AG09309 (cell line): ENCODE measurements at places on chromosomes 13 and 19.

DNA sequence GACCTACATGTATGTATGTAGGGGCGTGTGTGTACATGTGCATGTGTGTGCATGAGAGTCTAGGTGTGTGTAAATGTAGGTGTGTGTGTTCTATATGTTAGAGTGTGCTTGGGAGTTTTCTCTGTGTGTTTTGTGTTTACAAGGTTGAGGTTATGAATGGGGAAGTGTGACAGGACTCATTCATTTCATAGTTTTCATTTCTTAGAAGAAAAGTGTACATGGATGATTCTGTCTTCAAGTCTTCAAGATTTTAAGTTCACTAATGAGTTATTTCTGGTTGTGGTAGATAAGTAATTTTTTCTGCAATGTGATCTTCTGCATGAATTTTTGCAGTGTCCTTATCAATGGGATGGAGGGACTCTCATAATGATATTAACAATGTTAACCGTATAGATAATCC lies 118.2 kb upstream of the SLC10A2 start:
- DNase-seq = no peak

GRCh38 chr19:45638930-45639729 lies at the start of gene EML2:
Gene EML2 (minus strand): TSS chr19:45639397. CDS start chr19:45639376, 21 bp downstream.
- DNase-seq = no peak

- DNase-seq = no peak
These were observed 89.2 kb downstream of the DHRS12 start for GRCh38 chr13:51714663-51715168.

DNA sequence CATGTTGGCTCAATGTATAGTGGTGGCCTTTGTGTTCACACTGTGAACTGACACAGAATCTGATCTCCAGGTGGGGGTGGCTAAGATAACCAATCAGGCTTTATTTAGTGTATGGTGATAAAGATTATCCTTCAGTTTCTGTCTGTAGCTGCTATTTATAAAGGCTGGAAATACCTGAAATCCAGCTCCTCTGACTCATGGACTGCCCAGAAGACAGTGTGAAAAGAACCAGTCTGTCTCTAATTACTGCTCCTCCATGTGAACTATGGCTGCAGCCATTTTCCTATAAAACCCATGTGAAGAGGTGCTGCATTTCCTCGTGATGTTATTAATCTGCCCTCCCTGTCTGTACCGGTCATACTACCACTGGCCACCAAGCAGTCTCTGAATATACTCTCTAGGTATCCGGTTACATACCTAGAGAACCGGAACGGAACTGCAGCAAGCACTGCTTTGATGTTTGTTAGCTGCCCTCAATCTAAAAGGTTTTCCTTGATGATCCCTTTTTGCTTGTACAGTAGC lies 238.0 kb downstream of the LHFPL6 start:
- DNase-seq = peak; percentile 14

DNA sequence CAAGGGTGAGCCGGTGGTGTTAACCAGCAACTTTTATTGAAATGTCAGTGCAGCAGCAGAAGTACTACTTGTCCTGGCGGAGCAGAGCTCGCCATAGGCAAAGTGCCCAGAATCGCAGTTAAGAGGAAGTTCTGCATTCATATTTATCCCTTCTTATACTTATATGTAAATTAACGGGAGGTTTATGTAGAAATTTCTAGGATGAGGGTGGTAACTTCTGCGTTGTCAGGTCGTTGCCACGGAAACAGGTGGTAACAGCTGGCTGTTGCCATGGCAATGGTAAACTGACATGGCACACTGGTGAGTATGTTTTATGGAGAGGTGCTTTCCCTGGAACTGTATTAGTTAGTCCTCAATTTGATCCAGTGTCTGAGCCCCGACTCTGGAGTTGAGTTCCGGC lies 2494.9 kb upstream of the PCDH20 start:
- no peak for DNase-seq

DNA sequence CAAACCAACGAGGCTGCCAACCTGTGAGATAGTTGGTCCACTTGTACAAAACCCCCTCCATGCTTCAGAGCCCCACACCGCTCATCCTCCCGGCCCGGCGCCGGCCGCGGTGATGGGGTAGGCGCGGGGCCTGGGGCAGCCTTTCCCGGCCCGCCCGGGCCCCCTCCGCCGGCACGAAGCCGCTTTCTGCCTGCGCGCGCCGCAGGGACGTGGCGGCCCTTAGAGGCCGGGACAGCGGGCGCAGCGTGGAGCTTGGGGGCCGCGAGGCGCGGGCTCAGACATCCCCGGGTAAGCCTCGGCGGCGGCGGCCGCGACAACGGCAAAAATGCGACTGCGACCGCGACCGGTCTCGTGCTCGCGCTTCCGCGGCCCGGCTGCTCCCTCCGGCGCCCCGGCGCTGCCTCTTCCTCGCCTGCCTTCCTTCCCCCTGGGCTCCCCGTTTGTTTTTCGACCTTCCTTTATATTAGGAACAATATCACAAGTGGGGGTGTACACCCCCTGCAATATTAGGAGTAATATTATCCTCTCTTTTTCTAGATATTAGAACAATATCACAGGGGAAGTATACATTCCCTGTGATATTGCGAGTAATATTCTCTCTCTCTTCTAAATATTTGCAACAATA lies 53.9 kb upstream of the CEACAM21 start:
- no peak for DNase-seq

DNA sequence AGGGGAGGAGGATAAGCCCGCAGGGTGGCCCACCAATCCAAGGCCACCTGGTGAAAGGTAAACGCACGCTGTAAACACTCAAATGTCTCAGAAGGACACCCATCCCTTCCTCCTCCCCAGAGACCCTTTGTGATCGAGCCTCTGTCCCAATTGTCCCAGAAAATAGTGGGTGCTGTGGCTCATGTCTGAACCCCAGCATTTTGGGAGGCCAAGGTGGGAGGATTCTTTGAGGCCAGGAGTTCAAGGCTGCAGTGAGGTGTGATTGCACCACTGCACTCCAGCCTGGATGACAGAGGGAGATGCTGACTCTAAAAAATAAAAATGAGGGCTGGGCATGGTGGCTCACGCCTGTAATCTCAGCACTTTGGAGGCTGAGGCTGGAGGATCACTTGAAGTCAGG lies 3.1 kb upstream of the ABHD17A start:
- DNase-seq = no peak

GRCh38 chr13:109096101-109096500 lies 466.7 kb downstream of the MYO16 start:
- DNase-seq = no peak

DNA sequence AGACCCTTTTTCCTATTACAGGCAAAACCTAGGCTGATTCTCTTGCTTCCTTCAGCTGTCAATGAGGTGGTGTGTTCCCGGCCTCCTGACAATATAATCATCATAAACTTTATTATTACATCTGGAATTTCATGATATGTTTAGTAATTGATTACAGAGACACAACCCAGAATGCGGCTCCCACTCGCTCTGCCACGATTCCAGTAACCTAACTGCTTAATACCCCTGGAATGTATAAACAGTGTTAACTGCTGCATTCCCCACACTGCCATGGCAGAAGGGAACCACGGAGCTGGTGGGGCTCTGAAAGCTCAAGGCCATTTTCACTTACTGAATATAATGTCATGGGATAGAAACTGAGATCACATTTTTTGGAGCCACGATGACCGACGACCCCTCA lies 17.1 kb downstream of the TSHZ3 start:
- DNase-seq = no peak

DNA sequence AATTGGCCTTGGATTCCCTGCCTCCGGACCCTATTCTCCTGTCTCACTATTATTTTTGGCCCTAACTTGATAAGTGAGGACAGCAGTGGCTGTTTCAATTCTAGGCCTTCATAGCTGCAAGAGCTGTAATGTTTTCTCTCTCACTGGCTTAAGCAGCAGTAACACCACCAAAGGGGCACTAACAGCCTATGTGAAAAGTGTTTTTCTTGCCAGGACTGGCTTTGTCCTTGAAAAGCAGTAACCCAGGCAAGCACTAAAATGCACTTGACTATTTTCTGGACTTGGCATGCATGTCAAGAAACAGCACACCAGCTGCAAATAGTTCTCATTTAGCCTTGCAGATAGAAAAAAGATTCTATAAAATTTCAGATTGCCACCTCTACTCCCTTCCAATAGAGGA lies 9.3 kb upstream of the FBXL3 start:
- DNase-seq = no peak

- DNase-seq = peak; percentile 62
These were observed 95.2 kb downstream of the GGACT start for GRCh38 chr13:100493418-100493817.

DNA sequence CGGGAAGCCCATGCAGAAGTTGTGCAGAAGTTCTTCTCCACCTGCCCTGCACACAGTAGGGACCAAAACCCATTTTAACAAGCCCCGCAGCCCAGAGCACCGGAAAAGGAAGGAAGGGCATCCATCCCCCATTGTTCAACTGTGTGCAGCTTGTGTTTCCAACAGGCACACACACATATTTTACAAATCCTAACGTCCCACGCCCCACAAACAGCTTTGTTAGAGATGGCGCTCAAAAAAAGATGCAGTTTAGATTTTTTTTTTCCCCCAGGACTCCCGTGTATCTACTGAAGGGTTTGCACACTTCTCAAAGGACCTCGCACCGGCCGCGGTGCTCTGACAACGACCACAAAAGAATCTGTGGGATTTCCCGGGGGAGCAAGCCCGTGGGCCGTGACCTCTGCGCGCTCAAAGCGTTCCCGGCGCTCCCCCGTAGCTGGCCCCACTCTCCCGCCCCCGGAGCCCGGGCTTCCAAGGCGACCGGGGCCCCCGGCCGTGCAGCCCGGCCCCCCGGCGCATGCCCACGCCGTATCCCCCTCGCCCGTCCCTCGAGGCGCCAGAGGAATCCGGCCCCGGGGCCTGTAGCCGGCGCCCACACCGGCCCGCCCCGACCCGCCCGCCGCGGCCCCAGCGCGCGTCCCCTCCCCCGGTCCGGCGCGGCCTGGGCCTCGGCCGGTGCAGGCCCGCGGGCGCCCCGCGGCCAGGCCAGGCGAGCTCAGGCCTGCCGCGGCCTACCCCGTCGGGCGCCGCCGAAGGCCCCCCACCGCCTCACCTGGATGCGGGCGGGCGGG lies 523 bp downstream of the ELAVL1 start:
- no peak for DNase-seq

- no peak for DNase-seq
These were observed 4.2 kb upstream of the F10 start for GRCh38 chr13:113118261-113119021.

DNA sequence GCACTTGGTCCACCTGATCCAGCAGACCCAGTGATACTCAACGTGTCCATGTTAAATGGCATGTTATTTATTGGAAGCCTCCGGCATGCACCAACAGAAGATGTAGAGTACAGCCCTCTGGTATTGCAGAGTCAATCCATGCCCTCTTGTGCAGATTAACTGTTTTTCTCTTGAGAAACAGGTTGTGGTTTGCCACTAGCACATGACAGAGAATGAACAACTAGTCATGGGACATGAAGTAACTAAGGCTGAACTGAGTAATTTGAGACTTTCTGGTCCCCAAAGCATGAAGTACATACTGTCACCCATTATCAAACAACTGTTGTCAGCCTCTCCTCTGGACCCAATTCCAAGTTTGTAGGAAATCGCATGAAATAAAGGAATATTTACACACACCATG lies 3.2 kb downstream of the ZNF562 start:
- DNase-seq = no peak

- no peak for DNase-seq
These were observed 23.9 kb upstream of the GAS6 start for GRCh38 chr13:113887700-113888201.

GRCh38 chr19:55157064-55157908 lies at the start of gene TNNI3:
Gene TNNI3 (minus strand): TSS chr19:55157732. CDS start chr19:55157589, 143 bp downstream.
- DNase-seq = no peak

DNA sequence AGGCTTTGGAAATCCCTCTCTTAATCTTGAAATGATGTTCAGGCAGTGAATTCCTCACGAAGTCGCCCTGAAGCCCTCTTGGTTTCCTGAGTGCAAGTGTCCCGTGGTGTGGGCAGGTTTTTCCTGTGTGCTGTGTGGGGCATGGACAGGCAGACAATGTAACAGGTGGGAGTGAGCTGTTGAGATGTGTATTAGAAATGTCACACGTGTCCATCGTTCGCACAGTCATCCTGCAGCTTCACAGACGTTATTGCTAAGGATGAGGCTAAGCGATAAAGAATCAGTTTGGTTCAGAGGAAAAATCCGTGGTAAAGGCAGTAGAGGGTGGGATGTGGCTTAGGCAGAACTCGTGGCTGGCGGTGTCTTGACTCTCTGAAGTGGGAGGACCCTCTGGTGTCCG lies 51.7 kb downstream of the SMARCA4 start:
- DNase-seq = no peak

GRCh38 chr19:7109678-7110289 lies 40.3 kb downstream of the ZNF557 start:
- peak; percentile 16 for DNase-seq

- DNase-seq = no peak
These were observed 1.3 kb downstream of the SELENOV start for GRCh38 chr19:39516270-39516669.

DNA sequence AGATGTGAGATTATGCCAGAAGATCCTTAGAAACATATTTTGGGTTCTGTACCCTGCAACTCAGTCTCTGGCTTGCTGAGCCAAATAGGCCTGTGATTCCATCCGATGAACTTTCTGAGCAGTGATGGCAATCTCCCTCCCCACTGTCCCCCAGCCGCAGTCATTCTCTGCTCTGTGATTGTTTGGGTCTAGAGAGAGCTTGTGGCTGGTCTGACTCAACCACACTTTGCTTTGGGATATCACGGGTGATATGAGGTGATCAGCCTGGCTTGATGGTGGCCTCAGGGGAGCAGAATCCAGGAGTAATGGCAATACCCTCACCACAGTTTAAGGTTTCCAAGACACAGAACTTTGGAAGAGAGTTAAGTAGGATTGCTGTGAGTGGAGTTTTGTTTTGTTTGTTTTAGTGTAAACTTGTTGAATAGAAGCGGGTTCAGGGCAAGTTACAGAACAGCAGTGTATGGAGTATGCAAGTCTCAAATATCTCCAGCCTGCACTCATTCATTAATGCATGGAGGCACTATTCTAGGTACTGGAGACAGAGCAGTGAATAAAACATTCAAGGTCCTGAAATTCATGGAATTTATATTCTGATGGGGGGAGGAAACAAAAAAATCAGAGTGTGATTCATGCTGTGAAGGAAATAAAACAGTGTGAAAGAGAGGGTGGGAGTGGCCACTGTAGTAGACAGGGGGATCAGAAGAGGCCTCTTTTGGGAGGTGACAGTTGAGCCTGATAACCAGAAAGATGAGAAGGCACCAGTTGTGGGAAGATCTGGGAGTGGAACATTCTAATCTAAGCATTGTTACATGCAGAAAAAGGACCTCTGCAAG lies 5.3 kb downstream of the SAMD4B start:
- no peak for DNase-seq

GRCh38 chr13:105721016-105721415 lies 814.4 kb downstream of the EFNB2 start:
- DNase-seq = no peak

DNA sequence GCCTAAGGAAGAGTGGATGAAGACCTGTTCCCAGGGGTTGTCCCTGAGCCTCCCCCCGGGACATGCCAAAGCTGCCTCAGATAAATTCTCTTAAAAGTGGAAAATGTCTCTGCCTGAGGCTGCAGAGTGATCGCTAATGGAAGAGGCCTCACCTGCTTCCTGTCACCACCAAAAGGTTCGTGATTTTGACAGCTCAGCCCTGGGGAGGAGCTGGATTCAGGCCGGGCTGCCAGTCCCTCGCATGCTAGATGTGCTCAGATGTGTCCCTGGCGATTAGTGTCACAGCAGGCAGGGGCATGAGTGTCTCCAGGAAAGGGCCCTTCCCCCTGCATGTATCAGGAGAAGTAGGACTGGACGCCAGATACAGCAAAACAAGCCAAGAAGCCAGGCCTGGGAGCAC lies 626.5 kb downstream of the UQCRFS1 start:
- DNase-seq = no peak
